ENCODE measurements at places on chromosomes 16 and 17. TPM values are rescaled to one million over a fixed set of nuclear protein-coding genes. Genes with fewer than 3 reads are reported as not detected.

Gene CDYL2
- total RNA-seq = 2.2 TPM

Gene ABCA10
- 0.92 TPM for total RNA-seq

Gene OTOA
- not detected for total RNA-seq

Gene CCDC43
- total RNA-seq = 15.9 TPM

Gene CHST4
- not detected for total RNA-seq

Gene PRR29
- total RNA-seq = 0.28 TPM

Gene QPRT
- 19.5 TPM for total RNA-seq
